Left ventricle myocardium superior (tissue), 1 donor: ENCODE measurements at places on chromosomes 5 and 9. TPM values are rescaled to one million over a fixed set of nuclear protein-coding genes. Genes with fewer than 3 reads are reported as not detected.

GRCh38 chr9:108052431-108053080 is 563.0 kb upstream of the KLF4 start:
- no peak for DNase-seq

DNA sequence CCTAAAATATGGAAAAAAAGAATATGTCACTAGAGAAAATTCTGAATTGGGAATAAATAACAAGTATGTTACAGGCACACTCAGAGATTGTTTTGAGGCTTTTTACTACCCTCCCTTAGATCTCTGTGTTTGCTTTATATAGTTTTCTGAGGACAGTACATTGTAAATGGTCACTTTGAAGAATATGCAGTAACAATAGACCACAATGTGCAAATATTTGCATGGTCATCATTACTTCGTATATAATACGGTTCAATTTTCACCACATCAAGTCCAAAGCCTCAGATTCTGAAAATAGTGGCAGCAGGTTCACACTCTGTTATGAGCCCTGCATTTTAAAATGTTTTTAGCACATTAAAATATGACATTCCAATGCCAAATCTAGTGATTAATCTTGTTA is 238.6 kb downstream of the ADAMTS6 start:
- DNase-seq, result no peak

DNA sequence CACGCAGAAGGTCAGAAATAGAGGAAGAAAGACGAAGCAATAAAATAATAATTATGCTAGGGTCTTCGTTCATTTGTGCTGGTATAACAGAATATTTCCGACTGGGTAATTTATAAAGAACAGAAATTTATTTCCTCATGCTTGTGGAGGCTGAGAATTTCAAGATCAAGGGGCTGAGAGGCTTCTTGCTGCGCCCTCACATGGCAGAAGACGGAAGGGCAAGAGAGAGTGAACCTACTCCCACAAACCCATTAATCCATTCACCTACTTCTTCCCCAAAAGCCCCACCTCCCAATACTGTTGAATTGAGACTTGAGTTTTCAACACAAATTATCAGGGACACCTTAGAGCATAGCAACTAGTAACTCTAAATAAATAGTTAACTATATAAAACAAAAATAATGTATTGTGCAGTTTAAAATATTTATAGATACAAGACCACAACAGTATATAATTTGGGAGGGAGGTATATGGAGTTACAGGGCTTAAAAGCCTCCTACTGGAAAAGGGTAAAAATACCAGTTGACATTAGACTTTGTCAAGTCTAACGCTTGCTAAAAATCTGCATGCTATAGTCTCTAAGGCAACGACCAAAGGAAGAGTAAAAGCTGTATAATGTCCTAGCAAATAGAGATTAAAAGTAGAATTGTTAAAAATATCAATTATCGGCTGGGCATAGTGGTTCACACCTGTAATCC is 40.3 kb upstream of the NAA35 start:
- no peak for DNase-seq

GRCh38 chr5:169104937-169105494 is 195.9 kb downstream of the SLIT3 start:
- DNase-seq, result no peak

DNA sequence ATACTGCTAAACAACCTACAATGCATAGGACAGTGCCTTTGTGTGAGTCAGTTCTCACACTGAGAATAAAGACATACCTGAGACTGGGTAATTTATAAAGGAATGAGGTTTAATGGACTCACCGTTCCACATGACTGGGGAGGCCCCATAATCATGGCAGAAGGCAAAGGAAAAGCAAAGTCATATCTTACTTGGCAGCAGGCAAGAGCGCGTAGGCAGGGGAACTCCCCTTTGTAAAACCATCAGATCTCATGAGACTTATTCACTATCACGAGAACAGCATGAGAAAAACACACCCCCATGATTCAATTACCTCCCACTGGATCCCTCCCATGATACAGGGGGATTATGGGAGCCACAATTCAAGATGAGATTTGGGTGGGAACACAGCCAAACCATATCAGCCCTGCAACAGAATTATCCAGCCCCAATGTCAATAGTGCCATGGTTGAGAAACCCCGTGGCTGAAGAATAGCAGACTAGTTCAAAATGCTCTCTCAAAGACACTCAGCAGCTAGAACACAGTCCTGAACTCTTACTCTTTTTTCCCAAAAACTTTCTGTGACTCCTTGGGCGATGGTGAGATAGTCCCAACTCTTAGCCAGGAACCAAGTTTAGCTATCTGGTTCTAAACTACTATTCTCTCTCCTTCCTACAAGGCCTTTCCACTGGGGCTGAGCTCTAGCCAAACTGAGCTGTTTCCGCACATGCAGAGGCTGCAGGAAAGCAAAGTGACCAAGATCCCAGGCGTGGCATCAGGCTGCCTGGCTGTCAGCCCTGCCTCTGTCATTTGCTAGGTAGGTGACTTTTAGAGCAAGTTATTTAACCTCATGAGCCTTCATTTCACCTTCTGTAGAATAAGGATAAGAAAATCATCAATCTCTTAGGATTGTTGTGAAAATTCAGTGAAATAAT is 21.7 kb downstream of the FAT2 start:
- DNase-seq, result peak; percentile 38

GRCh38 chr9:74443036-74443750 is 53.9 kb upstream of the RORB start:
- no peak for DNase-seq

GRCh38 chr9:108386859-108387384 is 468.9 kb downstream of the ACTL7B start:
- no peak for DNase-seq

GRCh38 chr9:124480621-124480981 is 26.6 kb downstream of the NR5A1 start:
- DNase-seq, result no peak

- DNase-seq, result no peak
Observed at GRCh38 chr5:151949701-151950308, 25.2 kb upstream of the GLRA1 start.

- DNase-seq, result no peak
Observed at GRCh38 chr5:149633476-149634350, 52.4 kb downstream of the ARHGEF37 start.

GRCh38 chr9:131608493-131609037 is 63.2 kb downstream of the PRRT1B start:
- peak; percentile 76 for DNase-seq

- DNase-seq, result no peak
Observed at GRCh38 chr5:145752947-145753346, 82.2 kb downstream of the PRELID2 start.

DNA sequence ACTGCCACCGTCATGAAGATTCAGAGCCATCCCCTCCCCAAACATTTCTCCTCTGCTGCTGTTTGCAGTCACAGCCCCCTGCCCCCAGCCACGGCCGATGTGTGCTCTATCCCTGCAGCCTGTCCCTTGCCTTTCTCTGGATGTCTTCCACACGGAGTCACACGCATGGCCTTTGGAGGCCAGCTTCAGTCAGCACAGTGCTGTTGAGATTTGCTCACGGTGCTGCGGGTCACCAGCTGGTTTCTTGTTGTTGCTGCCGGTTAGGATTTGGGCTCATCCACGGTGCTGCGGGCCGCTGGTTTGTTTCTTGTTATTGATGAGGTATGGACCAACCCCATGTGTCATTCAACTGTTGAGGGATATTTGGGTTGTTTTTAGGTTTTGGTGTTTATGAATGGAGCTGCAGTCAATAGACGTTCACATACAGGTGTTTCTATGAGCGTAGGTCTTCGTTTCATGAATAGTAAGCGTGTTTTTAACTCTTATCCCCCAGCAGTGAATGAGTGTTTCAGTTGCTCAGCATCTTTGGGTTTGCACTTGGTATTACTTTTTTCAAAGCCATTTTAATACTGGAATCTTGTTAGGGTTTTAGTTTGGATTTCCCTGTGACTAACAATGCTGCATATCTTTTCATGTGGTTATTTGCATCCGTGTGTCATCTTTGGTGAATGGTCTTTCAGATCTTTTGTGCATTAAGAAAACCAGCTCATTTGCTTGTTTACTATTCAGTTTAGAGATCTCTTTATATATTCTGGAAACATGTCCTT is 57.6 kb downstream of the AHRR start:
- DNase-seq, result peak; percentile 1

DNA sequence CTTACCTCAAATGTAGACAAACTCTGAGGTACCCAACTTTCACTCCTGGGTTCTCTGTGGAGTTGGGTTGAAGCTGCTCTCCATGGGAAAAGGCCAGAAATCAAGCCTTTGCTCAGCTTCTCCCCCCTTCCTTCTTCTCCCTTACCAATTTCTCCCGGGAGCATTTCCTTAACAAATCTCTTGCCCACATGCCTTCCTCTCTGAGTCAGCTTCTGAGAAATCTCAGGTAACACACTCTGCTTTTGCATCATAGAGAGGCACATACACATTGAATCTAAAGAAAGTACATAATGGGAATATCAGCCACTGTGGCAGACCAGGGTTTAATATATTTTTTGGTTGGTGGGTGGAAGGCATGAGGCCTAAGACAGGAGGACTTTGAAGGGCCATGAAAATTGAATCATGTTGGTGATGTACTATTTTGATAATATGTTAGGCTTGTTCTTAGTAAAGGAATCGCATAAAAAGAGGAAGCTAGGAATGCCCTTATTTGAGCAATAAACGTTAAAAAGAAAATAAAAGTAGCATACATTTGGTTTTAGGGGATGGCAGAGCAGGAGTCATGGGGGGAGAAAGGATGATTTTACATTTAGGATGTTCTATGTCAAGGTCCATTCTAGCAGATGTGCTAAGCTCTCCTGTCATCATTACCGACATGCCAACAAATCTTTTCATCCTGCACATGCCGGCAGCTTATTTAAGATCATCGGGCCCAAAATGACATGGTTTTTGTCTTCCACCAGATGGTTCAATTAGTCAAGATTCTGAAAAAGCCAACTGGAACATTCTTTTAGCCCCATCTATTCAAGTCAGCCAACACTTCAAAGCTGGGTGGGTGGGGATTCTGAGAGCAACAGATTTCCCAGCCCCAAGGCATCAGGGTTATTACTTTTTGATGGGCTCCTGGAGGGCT is 199.5 kb upstream of the CLINT1 start:
- DNase-seq, result no peak

GRCh38 chr9:14993061-14993800 is 83.0 kb upstream of the FREM1 start:
- DNase-seq, result peak; percentile 92

DNA sequence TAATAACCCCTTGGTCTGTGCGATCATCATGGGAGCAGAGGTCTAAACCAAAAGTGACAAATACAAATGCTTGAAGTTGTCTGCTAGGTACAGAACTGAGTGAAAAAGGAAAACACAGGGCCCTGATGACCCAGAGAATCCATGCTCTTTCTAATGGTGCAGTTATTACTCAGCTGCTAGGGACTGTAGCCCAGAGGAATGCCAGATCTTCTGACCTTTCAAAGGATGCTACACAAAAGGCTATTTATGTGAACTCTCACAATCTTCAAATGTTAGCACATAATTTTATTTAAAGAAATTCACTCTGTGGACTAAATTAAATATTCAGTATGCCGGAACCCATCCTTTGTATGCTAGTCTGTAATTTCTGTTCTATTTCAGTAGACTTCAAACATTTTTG is 79.9 kb downstream of the PRR16 start:
- DNase-seq, result no peak

- DNase-seq, result no peak
Observed at GRCh38 chr9:33092634-33093033, 16.2 kb upstream of the SMU1 start.

DNA sequence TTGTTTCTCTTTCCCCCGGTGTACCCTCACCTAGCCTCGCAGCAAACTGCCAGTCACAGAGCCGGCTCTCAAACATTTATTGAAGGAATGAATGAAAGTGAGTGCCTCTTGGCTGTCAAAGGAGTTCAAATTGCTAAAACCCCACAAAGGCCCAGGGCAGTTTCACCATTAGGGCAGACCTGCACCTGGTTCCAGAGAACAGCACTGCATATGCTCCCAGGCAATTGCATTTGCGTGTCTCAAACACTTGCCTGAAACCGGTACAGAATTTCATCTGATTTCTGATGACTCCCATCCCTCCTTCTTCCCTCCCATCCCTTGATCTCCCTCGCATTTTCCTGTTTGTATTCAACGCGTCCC is 165.6 kb upstream of the ZNF462 start:
- no peak for DNase-seq

- no peak for DNase-seq
Observed at GRCh38 chr5:15116996-15117395, 245.4 kb upstream of the ANKH start.

- no peak for DNase-seq
Observed at GRCh38 chr9:100700689-100701318, 122.9 kb downstream of the CAVIN4 start.

GRCh38 chr9:103804077-103804735 is 289.9 kb upstream of the SMC2 start:
- DNase-seq, result no peak

GRCh38 chr5:72366324-72366976 is 46.3 kb downstream of the PTCD2 start:
- DNase-seq, result peak; percentile 41

DNA sequence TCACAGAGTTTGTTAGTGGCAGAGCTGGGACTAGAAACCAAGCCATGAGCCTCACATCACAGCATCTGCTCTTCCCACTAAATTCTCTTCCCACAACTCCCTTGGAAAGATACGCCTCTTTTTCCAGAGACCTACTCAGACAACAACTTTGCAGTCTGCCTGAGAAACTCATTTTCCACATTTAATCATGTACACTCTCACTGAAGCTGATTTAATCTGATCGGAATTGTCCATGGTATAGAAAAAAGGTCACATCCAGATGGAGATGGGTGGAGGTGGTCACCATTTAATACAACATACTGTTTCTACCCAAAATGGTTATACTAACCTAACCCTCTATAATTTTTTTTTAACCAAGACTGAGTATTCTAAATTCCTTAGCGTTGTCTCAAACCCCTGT is 366.2 kb downstream of the ENC1 start:
- DNase-seq, result no peak

PCSK1 gene
- 0.17 TPM for total RNA-seq

AQP3 gene
- 14.8 TPM for total RNA-seq

FLT4 gene
- total RNA-seq, result 8.0 TPM

THOC3 gene
- 8.6 TPM for total RNA-seq

OR13D1 gene
- not detected for total RNA-seq

CTNND2 gene
- total RNA-seq, result 5.4 TPM

SPATA6L gene
- 0.87 TPM for total RNA-seq

IRX2 gene
- 3.1 TPM for total RNA-seq

FBXW2 gene
- total RNA-seq, result 46.8 TPM

ENC1 gene
- total RNA-seq, result 2.7 TPM

ZFP37 gene
- total RNA-seq, result 0.82 TPM

LURAP1L gene
- 2.4 TPM for total RNA-seq

FOXD4L3 gene
- total RNA-seq, result not detected

NUTM2F gene
- total RNA-seq, result not detected

STX17 gene
- 25.1 TPM for total RNA-seq
